ENCODE measurements at places on chromosomes 5 and 9.

DNA sequence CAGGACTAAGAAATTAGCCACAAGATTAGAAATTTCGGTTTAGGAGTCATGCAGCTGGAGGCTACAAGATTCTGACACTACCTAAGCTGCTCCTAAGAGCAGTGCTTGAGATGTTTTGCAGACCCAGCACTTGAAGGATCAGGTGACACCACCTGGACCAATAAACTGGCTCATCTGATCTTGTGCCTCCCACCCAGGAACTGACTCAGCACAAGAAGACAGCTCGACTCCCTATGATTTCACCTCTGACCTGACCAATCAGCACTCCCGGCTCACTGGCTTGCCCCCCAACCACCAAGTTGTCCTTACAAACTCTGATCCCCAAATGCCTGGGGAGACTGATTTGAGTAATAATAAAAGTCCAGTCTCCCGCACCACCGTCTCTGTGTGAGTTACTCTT lies 170.4 kb downstream of the TTC39B start:
- DNase-seq, result no peak

- no peak for DNase-seq
Measured at GRCh38 chr9:92208693-92209524, 84.6 kb downstream of the IARS1 start.

GRCh38 chr5:141529873-141530272 lies 41.0 kb downstream of the PCDHGC5 start:
- no peak for DNase-seq

DNA sequence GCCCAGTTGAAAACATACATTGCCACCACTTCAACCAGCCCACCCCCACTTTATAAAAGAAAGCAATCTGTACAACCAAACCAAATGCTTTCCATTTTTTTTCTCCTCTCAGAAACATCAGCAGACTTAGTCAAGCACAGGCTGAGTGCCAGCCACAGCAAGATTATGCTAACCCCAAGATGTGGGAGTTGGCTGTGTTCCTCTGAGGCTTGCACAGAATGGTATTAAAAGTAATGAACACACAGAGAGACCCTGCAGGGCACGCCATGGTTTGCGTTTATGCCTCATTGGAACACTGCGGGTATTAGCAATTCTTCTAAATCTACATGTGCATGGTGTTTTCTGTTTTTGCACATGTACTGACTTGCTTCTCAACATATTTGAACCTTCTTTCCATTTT lies 419.9 kb upstream of the GRAMD2B start:
- no peak for DNase-seq

- no peak for DNase-seq
Measured at GRCh38 chr9:128107468-128108268, 19.9 kb downstream of the PTGES2 start.

DNA sequence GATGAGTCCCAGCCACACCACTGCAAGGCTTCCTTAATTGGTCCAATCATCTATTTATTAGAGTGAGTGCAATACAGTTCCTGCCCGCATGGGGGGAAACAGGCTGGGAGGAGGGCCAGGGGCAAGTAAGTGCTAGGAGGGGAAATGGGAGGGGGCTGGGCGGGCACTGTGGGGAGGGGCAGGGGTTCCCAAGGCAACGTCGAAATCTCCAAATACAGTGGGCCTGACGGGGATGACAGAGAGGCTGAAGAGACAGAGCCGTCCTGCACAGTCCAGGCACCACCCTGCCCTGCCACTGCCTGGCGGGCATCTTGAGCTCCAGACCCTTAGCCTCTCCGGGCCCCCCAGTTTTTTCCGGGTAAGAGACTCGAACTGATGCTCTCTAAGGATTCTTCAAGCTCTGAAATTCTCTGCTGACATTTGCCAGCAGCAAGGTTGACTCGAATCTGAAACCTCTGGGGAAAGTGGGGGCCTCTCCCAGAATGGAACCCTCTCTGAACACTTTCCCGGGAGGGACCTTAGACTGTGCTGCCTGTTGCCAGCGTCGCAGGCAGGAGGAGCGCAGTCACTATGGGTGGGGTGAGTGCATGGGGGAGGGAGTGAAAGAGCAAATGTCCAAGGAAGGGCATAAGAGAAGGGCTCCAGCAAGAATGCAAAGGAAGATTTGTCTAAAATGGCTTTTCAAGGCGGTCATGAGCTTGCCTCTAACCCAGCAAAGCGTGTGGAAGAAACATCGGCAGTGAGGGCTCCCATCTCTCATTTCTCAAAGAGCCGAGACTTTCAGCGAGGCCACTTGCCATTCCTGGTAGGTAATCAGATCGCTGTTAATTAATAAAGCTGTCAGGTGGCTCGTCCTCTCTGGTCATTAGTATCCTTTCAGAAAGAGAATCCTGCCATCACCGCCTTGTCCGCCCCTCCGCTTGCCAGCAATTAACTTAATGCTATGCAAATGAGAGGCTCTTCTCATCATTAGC lies 99.0 kb downstream of the GTF3C4 start:
- DNase-seq, result peak; percentile 81

- DNase-seq, result no peak
Measured at GRCh38 chr5:77250021-77250420, 39.5 kb downstream of the PDE8B start.
